ENCODE measurements at places on chromosomes 5 and 9.

- DNase-seq, result no peak
These were observed 163.6 kb downstream of the MEF2C start for GRCh38 chr5:88719434-88719833.

DNA sequence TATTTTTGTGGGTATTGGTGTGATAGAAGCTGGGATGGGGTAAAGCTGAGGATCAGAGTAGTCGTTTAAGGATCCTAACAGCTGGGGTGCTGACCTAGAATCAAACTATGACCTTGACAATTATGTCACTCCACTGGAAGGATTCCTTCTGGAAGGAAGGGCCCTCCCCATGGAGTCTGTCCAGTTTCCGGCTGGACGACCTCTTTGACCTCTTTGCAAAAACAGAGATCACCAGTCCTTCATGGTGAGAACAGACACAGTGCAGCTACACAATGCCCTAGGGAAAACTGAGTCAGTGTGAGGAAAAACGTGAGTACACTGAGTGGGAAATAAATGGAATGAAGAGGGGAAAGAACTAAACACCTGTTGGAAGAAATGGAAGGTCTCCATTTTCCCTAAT lies 445.6 kb downstream of the MAT2B start:
- no peak for DNase-seq

DNA sequence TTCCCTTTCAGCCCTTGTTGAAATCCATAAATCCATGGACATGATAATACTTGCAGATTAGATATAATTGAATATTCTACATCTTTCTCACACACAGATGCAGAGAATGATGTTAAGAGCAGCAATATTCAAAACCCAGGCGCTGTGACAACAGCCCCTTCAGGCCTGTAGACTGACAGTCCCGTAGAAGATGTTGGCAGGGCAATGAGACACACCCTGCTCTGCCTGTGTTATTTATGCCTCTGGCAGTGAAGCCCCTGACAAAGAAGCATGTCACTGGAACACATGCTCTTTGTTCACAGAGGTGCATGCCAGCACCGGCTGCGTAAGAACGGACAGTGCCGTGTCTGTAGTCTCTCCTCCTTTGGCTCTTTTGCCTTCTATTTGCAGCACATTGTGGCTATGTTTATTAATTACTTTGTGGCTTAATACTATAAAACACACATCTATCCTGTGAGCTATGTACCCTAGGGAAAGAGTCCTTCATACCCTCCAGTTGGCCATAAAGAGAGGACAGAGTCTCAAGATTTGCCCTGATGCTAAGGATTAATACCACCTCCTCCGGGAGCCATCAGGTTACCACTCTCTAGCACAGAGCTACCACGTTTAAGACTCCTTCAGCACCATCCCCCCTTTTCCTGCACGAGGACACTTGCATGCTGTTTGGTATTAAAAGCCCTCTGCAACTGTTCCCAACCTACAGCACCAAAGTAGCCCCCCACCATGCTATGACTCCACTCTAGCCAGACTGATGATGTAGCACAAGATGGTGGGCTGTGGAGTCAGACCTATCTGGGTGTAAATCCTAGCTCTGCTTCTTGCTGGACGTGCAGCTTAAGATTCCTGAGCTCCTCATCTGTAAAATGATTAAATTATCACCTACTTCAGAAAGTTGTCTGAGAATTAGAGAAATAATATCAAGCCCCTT lies 2.0 kb upstream of the ANP32B start:
- DNase-seq, result no peak

- no peak for DNase-seq
These were observed 70.2 kb downstream of the LPAR1 start for GRCh38 chr9:110968096-110968495.

DNA sequence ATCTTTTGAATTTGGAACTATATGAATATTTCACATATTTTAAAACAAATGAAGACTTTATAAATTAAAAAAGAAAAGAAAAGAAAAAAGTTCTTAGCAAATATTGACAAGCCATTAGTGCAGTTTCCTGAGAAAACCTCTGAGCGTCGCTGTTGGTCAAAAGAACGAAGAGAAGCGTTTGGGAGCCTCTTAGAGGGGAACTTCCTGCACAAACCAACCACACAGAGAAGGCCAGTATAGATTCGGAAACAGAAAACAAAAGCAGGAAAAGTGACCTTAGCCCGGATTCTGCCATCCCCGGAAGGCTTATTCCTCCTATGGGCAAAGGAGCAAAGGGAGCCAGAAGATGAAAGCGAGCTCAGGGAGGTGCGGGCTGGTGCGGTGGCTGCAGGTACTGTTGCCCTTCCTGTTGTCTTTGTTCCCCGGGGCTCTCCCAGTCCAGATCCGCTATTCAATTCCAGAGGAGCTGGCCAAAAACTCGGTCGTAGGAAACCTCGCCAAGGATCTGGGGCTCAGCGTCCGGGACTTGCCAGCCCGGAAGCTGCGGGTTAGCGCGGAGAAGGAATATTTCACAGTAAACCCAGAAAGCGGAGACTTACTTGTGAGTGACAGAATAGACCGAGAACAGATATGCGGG lies at the start of gene PCDHGB2:
PCDHGB2 (plus strand) TSS at position 205 of the 637 bp plus-strand sequence; CDS start at position 347, 142 bp downstream.
- peak; percentile 44 for DNase-seq

DNA sequence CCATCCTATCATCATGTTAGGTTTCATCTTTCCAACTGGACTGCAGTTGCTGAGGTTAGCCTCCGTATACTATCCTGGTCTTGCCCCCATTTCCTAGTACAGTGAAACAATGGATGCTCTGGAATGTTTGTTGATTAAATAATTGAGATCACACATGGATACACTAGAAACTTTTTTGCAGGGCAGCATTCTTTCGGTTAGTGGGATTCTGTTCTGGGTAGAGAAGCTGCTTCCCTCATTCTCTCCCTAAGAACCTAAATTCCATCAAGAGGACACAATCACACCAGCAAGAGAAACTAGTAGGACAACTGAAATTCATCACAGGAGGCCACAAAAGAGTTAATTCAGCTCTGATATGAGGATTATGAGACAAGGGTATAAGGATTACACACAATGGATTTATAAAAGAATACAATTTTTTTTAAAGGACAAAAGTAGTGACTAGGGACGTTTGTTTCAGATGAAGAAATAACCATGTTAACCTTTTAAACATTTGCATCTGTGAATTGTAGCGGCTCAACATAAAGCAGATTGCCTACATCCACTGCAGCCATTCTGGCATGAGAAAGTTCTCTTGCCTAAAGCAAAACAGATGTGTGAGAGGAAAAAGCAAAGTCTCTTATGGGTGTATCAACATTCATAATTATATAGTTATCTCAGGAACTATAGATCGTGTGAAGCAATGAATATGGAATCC lies 162.7 kb upstream of the LHFPL2 start:
- no peak for DNase-seq

DNA sequence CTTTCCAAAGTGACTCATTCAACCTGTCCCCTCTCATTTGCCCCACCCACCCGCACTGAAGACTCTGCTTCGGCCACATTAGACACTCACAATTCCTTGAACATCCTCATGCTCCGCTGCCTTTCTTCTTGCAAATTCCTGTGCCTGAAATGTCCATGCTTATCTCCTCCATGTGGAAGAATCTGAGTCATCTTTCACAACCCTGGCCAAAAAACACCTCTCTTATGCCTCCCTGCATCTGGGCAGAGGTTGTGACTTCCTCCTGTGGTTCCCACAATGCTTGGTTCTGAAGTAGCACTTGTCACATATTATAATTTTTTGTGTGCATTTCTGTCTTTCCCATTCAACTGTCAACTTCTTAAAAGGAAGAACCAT lies 238.6 kb downstream of the ENC1 start:
- DNase-seq, result no peak

- no peak for DNase-seq
These were observed 84.7 kb downstream of the PTTG1 start for GRCh38 chr5:160506006-160507004.

- DNase-seq, result peak; percentile 69
These were observed 27.0 kb upstream of the ERGIC1 start for GRCh38 chr5:172806897-172807672.

DNA sequence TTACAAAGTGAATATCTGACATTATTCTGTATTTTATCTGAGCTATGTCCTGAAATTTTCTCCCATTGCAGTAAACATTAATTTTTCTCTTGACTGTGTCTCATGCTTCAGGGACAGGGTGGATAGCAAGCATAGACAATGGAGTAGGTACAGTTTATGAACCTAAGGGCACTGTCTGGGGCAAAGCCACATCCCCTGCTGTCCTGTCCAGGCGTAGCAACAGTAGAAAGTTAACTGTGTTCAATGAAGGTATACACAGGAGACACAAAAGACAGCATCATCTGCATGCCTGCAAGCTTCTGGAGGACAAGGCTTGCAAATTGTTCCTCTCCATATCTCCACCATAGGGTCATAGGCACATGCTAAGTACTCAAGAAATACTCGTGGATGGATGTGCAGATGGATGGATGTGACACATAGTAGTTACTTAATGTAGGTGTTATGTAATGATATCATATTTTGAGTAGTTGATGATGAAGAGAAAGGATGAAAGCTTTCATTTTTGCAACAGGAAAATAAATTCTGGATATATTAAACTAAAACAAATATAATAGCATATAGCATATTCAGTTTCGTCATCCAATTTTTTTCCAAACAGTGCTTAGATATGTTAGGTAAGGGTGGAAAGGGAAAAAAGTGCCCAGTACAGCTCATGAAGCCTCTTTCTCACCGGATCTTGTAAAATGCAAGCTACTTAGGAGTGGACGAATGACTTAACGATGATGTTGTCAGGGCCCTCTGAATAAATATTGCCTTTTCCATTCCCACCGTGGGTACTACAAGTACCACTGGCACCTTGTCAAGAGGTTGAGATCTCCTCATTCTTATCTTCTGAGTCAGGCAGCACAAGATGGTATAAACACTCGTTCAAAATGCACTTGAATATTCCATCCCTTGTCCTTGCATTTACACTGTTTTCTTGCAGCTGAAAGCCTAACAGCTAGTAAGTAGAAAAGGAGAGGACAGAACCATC lies 19.9 kb upstream of the ZSWIM6 start:
- DNase-seq, result no peak

DNA sequence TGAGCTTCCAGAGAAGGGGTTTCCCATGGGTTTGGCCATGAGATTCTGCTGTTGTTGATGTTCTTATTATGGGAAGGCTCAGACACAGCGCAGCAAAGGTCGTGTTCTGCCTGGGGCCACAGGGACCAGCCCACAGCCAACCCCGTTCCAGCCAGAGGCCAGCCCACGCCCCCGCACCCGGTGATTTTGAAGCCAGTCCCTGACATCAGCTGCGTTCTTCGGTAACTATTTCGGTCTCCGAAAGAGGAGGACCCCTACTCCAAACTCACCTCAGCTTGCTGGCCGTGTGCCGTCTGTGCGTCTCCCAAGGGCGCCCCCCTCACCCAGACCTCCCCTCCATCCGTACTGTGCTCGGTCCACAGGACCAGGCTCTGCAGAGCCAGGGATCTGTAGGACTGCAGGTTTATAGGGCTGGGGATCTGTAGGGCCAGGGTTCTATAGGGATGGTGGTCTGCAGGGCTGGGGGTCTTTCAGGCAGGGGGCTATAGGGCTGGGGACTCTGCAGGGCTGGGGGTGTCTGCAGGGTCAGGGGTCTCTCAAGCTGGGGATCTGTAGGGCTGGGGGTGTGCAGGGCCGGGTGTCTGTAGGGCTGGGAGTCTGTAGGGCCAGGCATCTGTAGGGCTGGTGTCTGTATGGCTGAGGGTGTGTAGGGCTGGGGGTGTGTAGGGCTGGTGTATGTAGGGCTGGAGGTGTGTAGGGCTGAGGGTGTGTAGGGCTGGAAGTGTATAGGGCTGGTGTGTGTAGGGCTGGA lies 11.8 kb downstream of the COL5A1 start:
- no peak for DNase-seq

GRCh38 chr9:127896395-127897192 lies 2.8 kb downstream of the ST6GALNAC6 start:
- no peak for DNase-seq

DNA sequence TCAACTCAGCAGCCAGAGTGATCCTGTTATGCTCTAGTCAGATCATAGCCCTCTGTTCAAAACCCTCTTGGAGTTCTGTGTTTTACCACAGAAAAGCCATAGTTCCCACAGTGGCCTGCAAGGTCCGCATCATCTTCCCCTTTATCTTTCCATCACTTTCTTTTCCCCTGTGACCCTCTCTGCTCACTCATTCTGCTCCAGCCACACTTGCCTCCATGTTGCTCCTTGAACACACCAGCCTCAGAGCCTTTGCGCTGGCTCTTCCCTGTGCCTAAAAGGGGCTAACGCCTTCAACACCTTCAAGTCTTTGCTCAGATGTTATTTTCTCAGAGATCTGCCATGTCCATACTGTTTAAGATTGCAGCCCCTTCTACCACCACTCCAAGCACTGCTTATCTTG lies 26.3 kb downstream of the CSF2 start:
- DNase-seq, result no peak

GRCh38 chr9:79695531-79696175 lies 123.9 kb downstream of the TLE4 start:
- DNase-seq, result no peak

DNA sequence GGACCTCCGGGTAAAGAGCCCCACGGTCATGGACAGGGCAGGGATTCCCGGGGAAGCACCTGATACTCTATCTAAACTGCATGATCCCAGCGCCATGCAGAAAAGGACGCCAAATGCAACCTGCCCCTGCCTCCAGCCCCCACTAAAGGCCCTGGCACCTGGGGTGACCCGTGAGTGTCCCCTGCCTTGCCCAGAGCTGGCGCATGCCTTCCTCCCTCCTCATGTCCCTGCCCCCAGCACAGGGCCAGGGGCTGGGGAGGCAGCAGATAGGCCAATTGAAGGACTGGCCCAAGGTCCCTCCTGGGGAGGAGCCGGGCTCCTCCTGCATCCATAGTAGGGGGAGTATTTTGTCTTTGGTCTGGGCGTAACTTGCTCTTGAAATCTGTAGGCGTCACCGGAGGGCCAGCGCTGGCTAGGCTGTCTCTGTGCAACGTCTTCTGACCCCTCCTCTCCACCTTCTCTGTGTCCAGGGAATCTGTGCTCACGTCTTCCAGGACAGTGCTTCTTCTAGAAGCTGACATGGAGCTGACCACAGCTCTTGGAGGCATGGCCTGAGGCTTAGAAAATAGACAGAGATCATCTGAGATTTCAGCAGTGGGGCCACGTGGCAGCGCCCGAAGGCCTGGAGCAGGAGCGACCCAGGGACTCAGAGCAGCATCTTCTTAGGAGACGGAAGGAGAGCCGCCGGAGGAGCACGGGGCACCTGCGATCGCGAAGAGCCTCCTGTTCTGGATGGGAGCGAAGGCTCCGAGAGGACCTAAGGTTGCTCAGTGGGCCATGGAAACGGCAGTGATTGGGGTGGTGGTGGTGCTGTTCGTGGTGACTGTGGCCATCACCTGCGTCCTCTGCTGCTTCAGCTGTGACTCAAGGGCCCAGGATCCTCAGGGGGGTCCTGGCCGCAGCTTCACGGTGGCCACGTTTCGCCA lies 660 bp downstream of the SPAAR start:
- DNase-seq, result no peak

DNA sequence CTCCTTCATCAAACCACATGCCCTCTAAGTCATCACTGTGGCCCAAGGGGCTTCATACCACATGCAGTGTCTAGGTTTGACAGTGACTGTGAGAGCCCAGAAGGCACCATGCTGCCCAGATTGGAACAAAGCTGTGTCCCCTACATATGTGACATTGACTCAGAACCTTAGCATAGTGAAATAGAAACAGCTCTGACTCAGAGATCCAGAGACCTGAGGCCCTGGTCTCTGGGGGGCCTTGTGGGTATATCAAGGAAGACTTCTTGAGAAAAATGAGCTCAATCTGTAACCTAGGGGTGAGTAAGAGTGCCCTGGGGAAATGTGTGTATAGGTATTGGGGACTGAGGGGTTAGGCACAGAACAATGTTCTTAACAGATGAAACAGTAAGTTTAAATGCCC lies 7.1 kb upstream of the ENTREP1 start:
- no peak for DNase-seq

GRCh38 chr5:6492934-6493333 lies 44.3 kb downstream of the UBE2QL1 start:
- DNase-seq, result no peak
